Effector memory CD4-positive, alpha-beta T cell (primary cell): ENCODE measurements at places on chromosomes 5 and 9.

DNA sequence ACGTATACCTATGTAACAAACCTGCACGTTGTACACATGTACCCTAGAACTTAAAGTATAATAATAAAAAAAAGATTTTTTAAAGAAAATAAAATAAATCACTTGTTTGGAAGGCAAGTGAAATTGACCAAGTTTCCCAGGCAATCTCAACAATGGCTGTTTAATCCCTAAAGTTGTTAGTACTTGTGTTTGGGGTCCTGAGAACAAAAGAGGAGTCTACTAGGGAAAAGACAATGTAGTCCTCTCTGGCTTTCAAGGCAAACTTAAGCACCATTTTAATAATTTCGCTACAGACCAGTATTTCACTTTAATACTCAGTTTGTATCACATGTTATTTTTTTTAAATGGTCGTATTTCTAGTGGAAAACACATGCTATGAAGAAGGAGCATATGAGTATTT is 14.2 kb downstream of the CEMIP2 start:
- no peak for DNase-seq

- DNase-seq = no peak
Measured at GRCh38 chr5:134964359-134965270, 3.1 kb upstream of the CATSPER3 start.

DNA sequence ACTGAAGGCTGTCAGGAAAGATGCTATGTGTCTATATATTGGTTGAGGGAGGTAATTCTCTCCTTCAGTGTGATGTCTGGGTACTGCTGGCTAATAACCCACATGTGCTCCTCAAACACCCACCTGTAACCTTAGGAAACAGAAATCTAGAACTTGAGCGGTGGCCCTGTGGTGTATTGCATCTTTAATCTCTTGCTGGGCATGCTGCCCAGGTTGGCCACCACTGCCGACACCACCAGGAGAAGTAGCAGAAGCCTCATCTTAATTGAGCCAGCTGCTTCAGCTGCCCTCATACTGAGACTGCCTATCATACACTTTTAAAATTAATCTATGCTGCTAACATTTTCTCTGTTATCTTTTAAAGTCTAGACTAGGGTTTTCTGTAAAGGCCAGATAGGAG is 103.5 kb upstream of the C5orf63 start:
- DNase-seq = no peak

GRCh38 chr5:91146905-91147600 is 236.1 kb downstream of the ARRDC3 start:
- no peak for DNase-seq

GRCh38 chr5:61371474-61371873 is 39.4 kb downstream of the ZSWIM6 start:
- DNase-seq = no peak

GRCh38 chr5:138138949-138139780 is at the start of gene NME5:
NME5 (minus strand) TSS chr5:138139428; CDS start chr5:138138780, 648 bp downstream.
- DNase-seq = no peak

DNA sequence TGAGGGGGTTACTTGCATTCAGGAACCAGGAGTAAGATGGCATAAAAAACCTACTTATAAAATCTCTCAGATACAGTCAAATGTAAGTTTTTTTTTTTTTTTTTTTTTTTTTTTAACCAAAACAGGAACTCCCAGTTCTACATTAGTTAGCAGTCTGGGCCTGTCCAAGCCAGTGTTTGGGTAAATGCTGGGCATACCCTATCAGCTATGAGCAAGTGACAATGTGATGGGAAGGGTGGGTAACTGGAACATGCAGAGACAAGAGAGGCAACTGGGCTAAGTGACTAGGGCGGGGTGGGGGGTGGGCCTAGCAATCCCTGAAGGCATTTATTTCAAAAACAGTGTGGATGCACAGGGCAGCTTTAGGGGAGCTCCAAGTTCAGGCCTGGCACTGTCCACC is 2.3 kb downstream of the NMRK1 start:
- no peak for DNase-seq

GRCh38 chr5:173328844-173329490 is 753 bp upstream of the STC2 start:
- no peak for DNase-seq

DNA sequence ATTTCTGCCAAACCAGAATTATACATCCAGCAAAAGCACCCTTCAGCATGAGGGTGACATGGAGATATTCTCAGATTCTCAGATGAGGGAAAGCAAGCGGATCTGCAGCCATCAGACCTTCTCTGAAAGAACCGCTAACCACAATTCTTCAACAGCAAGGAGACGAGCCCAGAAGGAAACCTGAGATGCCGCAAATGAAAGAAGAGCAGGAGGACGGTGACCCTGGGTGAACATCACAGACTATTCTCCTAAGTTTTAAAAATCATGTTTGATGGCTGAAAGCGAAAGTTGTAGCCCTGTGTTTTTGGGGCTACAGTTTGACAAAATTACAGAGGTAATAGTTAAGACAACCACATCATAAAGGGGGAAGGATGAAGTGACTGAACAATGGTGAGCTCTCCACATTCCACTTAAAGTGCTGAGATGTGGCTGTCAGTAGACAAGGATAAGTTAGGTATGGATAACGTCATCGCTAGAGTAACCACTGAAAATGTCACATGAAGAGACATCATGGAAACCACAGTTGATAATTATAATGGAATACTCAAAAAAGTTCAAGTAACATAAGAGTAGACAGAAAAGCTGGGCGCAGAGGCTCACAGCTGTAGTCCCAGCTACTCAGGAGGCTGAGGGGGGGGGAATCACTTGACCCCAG is 31.5 kb upstream of the NSMF start:
- no peak for DNase-seq

DNA sequence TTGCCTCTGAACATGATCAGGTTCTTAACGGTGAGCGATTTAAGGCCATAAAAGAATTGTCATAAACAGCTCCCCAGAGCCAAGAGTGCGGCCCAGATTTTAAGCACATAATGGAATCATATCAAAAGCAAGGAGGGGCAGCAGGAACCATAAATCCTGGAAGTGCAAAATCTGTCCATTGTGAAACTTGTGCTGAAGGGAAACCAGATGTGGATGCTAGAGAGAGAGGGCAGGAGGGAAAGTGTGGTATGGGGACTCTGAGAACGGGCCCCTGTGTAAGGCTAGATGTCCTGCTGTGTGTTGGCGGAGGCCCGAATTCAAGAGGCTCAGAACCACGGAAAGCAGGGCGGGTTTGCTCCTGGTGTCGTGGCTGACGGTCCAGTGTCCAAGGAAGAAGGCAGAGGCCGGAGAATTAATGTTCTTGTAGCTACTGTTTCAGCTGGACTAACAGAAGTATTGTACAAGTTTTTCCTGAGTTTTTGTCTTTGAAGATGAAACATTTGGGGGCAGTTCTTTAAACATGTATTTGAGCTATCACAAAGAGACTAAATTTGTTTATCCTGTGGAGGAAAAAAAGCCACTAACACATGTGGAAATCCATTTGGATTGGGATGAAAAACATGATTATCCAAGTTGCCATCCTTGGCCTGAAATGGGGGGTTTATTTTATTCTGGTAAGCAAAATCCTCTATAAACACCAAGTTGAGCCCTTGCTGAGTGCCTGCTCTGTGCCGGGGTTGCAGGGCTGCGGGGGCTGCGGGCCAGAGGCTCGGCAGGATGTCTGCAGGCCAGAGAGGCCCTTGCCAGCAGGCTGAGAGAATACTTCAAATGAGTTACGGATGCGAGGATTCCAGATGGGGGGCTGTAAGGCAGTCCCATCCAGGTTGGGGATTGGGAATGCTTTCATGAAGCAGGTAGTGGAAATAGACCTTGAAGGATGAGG is 9.2 kb upstream of the CXCL14 start:
- DNase-seq = no peak

DNA sequence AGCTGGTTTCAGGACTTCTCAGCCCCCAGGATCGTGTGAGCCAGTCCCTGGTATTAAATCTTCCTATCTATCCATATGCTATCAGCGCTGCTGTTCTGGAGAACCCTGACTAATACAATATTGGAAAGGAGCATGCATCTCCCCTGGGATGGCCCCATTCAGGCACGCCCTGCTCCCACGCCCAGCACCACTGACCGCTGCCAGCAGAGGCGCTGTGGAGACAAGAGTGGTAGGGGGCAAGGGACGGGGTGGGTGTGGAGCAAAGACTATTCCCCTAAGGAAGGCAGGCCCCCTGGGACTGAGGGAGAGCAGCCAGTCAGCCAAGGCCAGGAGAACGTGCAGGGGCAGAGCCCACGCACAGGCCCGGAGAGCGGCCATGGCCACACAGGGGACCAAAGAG is 116.0 kb downstream of the VAV2 start:
- no peak for DNase-seq

DNA sequence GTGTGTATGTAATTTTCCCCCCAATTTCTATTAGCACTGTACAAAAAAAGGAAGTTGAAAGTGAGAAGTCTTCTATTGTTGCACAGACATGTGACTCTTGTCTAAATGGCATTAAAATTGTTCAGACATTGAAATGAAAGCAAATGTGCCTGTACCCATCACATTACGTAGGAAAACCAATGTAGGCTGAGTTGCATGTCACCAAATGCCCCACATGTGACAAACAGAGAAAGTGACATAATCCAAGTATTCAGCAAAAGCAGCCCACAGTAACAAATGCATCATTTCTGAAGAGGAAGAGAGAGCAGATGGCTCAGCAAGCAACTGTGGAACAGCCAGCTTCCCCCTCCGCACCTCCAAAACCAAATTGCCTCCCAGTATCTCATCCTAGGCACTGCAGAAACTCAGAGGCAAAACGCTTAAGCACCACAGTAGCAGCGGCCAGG is 161.5 kb upstream of the NR4A3 start:
- no peak for DNase-seq

- no peak for DNase-seq
Measured at GRCh38 chr9:96021551-96022444, 146.3 kb downstream of the ERCC6L2 start.

- DNase-seq = no peak
Measured at GRCh38 chr5:12522116-12522515, 617.9 kb upstream of the CTNND2 start.

GRCh38 chr5:35847491-35847890 is 9.2 kb upstream of the IL7R start:
- DNase-seq = no peak

DNA sequence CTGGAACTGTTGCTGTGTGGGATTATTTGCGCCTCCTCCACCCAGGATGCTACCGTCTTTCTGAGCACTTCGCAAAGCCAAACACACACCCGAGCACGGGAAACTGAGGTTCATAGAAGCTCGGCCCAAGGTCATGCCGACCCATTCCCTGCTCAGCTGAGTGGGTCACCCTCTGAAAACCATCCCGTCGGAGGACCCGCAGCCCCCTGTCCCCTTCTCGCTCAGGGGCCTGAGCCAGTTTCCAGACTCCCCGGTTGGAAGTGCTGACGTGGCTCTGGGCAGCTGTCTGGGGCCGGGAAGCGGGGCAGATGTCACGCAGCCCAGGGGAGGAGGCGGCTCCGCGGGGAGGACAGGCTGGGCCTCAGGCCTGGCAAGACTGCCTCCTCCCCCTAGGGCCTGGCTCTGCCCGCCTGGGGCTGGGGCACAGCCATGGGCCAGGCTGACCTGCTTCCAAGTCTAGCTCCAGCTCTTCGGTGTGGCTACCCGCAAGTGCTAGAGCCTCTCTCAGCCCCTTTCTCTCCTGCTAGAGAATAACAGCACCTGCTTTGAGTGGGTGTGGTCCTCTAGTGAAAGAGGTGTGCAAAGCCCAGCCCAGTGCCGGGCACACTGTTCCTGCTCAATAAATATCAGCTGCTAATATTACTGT is 9.9 kb upstream of the CXXC5 start:
- no peak for DNase-seq

DNA sequence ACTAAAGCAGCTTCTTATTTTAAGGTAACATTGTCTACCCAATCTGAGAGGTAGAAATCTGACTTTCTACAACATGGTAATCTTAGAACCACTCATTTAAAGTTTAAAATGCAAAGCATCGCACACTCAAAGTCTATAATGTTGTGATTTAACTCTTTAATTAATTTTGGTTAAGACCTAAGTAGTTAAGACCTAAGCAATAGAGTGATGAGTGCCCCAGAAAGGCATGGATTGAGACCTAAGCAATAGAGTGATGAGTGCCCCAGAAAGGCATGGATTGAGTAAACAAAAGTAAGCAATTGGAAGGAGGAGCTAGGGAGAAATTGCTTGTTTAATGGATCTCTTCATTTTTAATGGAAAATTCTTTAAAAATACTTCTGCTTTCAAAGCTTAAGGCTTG is 86.8 kb downstream of the NLN start:
- no peak for DNase-seq

GRCh38 chr9:135827866-135828580 is 79.3 kb downstream of the CAMSAP1 start:
- DNase-seq = no peak

DNA sequence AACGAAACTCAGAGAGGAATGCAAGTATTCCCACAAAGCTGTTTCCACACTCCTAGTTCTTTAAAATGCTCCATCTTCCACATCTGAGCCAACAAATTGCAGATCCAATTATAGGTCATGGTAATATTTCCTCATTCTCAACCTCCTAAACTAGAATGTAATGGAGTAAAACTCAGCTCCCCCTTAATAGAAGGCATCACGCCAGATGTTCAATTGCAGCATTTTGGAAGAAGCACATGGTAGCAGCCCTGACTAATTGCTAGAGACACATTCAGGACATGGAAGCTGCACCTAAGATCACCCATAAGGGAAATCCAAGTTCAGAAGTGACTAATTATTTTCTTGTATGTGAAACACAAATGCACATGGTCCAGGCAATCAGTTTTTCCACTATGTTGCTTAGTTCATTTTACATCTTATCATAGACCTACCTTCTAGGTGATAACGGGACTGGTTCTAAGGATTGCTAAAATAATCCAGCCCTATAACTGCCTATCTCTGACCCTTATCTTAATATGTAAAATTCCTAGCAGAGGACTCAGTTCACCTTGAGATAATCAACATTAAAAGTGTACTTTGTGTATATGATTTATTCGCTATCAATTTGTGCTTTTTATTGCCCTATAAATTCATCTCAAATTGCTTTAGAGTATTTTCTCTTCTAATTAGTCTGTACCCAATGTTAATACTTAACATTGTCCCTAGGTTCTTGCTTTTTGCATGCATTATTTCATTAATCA is 75.1 kb downstream of the GABRB2 start:
- DNase-seq = no peak

GRCh38 chr5:77281969-77282336 is 71.5 kb downstream of the PDE8B start:
- no peak for DNase-seq

DNA sequence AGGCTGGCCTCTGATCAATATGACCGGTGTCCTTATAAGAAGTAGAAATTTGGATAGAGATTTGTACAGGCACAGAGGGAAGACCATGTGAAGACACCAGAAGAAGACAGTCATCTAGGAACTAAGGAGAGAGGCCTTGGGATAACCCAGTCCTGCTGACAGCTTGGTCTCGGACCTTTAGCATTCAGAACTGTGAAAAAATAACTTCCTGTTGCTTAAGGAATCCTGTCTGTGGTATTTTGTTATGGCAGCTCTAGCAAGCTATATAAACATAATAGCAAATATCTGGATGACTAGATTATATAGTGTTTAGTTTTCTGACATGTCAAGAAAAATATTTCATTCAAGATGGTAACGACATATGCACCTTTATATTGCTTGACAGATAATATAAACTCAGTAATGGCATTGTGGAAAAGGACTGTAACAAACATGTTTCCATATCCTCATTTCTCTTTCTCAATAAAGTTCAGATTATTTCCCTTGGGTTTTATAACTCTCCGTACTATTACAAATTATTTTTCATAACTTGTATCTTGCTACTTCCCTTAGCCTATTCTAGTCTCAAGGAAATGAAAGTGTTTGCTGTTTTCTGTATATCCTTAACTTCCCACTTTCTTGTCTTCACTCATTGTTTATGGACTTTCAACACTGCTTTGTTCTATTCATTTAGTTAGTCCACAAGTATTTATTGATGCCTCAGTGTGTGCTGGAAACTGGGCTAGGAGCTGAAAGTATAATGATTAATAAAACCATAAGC is 62.4 kb downstream of the KIAA1958 start:
- no peak for DNase-seq
